ENCODE measurements at places on chromosomes 2 and 18.

DNA sequence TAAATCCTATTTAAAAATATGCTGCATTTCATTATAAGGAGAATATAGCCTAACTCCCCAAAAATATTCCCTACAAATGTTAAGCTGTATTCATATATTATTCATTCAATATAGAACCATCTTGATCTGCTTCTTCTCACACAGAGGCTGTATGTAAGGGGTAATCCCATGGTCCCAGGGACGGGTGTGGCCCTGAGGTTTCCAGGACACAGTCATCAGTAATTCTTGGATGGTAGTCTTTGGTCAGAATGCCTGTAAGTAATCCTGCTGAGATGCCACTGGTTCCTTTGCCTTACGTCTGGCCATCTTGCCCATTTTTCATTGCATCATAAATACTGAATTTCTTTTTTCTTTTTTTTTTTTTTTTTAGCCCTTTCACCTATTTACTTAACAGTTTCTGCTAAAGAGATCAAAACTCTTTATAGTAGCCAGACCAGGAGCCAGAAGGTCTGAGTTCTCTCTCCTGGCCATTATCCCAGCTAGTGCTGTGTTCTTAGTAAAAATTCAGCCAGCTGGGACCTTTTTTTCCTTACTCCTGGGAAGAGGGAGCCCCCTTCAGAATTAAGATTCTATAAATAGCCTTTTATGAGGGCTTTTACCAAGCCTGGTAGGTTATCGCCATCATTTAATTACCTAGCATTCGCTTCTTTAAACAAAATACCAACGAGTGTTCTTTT lies 134.9 kb downstream of the SOX11 start:
- no peak for DNase-seq

DNA sequence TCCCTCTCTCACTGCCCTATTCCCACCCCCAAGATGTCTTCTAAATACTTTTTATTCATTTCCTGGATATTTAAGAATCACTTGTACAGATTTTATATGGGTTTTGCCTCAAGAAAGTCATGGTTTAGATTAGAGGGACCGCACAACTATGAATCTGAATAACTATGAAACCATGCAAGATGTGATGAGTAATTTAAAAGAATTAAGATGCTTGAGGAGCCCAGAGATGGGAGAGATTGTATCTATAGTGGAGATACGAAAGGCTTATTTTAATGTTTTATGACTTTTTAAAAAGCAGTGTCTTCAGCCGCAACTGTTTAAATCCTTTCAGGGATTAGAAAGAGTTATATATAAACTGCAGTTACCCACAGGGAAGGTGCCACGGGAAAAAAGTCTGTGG lies 324.1 kb downstream of the LPIN1 start:
- DNase-seq, result no peak

DNA sequence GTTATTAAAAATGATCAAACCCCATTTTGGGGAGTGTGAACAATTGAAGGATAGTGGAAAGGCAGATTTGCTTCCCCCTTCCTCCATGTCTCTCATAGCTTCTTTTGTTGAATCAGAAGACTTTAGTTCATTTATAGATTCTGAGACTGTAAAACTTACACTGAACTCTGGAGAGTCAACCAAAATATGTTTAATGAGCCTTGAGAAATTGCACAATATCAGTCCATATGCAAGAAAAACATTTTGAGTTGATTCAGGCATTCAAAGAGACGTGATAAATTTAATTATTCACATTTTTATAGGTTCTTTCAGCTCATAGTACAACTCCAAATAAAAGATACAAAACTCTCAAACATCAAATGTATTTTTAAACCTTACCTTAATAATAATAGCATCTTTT lies 354.4 kb upstream of the SPRED2 start:
- DNase-seq, result no peak

DNA sequence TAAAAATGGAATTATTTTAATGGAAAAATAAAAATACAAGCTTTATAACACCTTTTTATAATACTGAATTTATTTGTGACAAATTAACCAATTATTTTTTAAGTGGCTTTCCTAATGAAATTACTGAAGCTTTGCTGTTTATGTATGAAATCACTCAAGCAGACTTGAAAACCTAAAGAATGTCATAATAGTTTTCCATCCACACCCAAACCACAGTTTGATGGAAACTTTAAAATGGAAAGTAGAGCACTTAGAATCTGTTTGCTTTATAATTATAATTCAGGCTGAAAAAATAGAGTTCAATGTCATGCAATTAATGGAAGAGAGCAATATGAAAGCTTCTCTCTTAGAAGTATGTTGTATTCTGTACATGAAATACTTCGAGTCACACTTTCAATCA lies 31.6 kb upstream of the WDR75 start:
- DNase-seq, result no peak

DNA sequence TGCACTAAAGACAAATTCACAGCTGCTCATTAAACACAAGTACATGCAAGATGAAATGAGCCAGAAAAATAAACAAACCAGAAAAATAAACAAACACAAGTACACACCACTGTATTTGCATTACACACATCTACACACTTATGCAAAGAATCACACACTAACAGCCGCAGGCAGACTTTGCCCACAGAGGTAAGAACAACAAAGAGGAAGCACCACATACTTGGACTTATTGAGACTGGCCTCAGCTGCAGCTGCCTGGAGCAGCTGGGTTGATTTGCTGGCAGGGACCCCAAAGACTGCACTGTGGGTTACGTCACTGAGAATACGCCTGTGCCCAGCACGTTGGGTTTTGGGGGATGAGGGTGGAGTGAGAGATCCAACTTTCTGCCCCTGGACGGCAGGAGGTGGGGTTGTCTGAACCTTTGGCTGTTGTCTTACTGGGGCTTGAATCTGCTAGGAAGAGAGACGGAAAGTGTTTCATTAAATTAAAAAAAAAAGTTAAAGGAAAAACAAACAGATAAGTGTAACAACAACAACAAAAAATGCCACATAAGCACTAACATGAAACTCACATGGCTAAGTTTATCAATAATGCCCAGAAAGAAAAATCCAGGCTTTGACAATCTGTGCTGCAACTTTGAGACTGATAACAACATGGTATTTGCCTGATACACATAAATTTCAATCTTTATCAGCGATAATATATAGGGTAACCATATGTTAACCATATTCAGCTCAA lies 71.9 kb upstream of the NFU1 start:
- no peak for DNase-seq

- no peak for DNase-seq
Measured at GRCh38 chr2:215452725-215453124, 16.9 kb upstream of the FN1 start.

- DNase-seq, result peak; percentile 45
Measured at GRCh38 chr18:3623769-3624545, 174.0 kb downstream of the TGIF1 start.

DNA sequence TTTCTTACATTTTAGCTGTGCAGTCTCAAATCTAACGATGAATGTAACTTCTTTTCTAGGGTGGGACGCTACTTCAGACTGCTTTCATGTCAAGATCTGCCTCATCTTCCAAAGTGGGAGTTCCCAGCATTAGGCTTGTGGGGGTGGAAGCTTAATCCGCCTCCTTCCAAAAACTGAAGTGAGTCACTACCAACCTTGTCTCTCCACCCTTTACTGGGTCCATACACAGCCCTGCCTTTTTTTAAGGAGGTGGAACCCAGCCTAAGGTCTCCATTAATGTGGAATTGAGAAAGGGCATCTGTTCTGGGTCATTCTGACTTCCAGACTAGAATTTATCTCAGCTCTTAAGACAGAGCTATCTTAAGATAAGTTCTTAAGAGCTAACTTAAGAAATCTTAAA lies 42.0 kb upstream of the NFE2L2 start:
- DNase-seq, result no peak

- no peak for DNase-seq
Measured at GRCh38 chr2:170020777-170021176, 157.2 kb upstream of the MYO3B start.

DNA sequence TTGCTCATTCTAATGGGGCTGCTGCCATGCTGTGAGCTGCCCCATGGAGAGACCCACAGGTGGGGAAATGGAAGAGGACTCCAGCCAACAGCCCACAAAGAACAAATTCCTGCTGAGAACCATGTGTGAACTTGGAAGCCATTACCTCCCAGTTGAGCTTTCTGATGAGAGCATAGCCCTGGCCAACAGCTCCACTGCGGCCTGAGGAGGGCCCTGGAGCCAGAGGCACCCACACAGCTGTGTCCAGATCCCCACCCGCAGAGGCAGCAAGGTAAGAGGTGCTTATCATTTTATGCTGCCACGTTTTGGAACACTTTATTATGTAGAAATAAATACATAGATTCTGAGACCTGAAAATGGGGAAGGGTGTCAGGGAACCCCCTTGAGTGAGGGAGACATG lies 44.2 kb upstream of the OTOS start:
- DNase-seq, result no peak

- DNase-seq, result no peak
Measured at GRCh38 chr2:239876948-239877289, 148.2 kb downstream of the NDUFA10 start.

- DNase-seq, result no peak
Measured at GRCh38 chr2:112031473-112032223, 23.4 kb upstream of the TMEM87B start.

DNA sequence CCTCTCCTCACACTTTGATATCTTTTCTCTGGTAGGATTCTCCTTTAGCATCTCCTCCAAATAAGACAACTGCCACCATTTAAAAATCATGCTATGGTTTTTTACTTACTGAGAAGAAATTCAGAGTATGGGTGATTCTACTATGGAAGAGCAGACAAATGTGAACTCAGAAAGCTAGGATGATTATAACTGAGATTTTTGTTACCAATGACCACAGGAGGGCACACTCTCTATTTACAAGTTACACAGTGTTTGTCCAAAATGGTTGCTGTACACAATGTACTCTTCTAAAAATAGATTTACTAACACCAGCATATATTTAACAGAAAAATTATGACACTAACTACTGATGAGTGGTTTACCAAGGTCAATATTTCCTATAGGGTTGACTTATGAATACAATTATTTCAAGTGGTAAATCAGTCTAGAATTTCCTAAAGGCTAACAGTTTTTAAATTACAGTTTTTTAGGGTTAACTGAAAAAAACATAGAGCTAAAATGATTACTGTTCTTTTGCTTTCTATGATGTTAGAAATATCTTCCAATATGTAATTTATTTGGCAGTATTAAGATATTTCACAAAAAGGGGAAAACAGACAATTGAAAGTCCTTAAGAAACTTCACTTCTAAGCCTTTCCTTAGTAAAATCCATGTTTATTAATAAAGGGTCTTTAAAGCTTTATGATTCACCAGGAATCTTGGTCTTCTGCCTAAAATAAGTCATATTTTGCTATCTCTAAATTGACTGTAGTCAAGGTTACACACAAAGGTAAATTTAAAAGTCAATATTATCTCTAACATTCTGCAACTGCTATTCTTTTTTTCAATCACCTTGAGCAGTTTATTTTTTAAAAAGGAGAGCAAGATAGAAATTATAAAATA lies 57.2 kb downstream of the MAP4K3 start:
- DNase-seq, result peak; percentile 43

DNA sequence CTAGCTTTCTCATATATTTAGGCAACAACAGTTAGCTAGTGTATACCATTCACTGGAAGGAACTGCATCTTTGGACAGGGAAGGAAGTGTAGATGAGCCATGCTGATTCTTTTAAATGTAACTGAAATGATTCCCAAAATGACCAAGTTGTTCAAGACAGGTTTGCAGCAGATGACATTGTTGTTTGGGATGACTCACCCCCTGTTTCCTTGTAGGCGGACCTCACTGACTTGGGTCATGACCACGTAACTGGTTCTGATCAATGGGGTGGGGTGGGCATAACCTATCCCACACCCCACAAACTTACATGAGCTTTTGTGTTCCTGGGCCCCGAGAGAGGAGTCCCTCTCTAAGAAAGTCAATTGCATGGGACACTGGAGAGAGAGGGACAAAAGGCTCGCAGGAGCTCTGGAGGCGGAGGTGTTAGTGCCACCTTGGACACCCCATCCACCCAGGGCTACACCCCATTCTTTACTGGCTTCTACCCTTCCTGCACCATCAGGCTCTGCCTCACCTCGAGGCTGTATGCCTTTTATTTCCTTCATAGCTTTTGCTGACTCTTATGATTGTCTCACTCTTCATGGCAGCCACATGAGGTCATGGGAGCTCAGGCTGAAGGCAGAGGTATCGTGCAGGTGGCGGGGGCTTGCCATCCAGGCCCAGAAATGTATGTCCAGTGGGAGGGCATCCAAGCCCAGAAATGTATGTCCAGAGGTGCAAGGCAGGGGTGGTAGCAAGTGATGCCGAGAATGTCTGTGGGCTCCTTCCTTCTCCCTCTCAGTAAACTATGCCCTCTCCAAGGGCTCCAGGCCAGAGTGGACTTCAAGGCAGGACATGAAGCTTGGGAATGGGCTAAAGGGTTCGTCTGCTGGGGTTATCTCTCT lies 108.0 kb downstream of the TWIST2 start:
- no peak for DNase-seq

DNA sequence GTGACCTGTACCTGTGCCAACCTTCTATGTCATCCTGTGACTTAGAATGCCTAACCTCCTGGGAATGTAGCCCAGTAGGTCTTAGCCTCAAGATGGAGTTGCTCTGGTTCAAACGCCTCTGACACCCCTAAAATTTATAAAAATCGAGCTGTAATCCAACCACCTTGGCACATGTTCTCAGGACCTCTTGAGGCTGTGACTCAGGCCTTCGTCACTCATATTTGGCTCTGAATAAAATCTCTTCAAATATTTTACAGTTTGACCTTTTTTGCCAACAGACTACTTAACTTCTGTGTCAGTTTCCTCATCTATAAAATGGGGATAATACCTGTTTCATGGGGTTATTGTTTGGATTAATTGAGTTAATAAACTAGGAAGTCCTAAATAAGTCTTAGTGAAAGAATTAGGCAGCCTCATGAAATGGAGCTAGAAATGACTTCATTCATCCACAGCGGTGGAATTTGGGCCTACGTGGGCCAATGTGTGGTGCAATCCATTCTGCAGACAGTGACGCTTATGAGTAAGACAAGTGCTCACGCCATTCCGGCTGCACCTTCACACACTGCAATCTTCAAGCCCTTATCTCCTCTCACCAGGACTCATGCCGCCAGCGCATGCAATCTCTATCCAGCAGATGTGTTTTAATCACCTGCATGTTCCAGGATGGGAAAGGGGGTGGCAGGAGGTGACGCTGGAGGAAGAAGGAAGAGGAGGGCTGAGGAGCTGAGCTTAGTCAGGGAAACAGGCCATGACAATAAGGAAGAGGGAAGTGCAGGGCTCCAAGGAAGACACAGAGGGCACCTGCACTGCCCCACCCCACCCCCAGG lies 2.0 kb upstream of the UBE2F start:
- no peak for DNase-seq

DNA sequence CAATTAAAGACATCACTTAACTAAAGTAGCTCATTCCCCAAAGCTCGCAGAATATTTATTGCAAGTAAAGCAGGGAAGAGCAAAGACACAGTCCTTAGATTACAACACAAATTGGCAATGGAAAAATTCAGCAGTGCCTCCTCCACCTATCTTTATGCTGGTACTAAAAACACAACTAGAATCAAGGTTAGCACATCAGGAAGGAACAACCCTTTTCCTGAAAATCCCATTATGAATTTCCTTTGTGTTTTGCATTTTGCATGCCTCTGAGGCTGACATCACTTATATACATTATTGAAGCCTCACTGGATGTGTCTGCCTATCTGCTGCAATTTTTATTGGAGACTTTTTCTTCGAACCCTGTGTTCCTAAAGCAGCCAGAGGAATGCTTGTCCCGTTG lies 193.8 kb upstream of the STK17B start:
- no peak for DNase-seq

Data from activated CD4-positive, alpha-beta T cell treated with anti-CD3 and anti-CD28 coated beads, Interleukin-10, Interleukin-2, amounts not matched to agents 100 ng/mL and 50 ng/mL, durations not matched to agents 16 hours and 8 hours (primary cell).